Colonic mucosa (tissue), 4 donors: ENCODE measurements at places on chromosomes 11 and 22.

GRCh38 chr11:123299721-123300120 is 104.7 kb upstream of the CLMP start:
- DNase-seq = no peak

DNA sequence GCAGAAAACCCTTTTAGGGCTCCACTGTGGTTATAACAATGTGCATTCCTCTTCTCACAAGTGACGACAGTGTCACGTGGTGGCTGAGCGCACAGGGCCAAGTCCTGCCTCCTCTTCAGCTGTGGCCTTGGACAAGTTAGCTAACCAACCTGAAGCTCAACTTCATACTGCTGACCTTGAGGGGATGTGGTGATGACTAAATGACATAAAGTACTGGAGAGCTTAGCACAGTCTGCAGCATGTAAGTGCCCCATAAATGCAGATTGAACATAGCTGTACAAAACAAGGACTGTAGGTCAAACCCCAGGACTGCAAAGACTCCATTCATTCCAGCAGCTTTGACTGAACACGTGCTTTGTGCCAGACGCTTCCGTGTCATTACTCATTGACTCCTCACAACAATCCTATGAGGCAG is 20.1 kb upstream of the MRGPRX2 start:
- no peak for DNase-seq

DNA sequence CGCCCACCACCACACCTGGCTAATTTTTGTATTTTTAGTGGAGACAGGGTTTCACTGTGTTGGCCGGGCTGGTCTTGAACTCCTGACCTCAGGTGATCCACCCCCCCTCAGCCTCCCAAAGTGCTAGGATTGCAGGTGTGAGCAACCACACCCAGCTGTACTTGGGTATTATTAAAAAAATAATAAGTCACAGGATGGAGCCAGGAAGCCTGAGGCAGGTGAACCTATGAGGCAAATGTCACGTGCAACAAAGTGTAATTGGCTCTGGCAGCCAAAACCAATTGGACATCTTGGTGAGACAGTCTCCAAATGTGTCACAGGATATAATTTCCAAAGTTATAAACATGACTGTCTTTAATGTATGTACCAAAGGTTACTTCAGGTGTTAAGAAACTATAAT is 24.0 kb upstream of the MALAT1 start:
- peak; percentile 57 for DNase-seq

DNA sequence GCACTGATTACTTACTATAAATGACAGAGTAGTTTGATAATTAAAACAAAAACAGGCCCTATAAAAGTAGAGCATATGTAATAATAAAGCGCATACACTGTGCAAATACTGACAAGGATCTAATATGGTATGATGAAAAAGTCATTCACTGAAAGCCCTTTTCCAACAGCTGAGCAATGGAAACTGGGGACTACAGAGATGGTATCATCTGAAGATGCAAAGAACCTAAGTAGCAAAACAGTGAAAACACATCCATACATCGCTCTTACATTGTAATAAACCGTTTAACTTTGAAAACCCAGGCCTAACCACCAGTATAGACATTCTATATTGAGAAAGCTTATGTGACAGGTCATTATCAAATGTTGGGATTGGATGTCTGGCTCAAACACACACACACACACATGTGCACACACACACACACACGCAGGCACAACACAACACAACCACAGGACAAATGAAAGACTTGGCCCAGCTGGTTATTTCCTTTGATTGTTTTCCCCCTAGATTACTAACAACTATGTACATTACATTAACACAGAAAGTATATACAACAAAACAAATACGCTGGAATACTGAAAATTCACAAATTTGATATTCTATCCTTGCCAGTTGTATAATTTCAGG is 119.5 kb downstream of the APOL5 start:
- DNase-seq = no peak

DNA sequence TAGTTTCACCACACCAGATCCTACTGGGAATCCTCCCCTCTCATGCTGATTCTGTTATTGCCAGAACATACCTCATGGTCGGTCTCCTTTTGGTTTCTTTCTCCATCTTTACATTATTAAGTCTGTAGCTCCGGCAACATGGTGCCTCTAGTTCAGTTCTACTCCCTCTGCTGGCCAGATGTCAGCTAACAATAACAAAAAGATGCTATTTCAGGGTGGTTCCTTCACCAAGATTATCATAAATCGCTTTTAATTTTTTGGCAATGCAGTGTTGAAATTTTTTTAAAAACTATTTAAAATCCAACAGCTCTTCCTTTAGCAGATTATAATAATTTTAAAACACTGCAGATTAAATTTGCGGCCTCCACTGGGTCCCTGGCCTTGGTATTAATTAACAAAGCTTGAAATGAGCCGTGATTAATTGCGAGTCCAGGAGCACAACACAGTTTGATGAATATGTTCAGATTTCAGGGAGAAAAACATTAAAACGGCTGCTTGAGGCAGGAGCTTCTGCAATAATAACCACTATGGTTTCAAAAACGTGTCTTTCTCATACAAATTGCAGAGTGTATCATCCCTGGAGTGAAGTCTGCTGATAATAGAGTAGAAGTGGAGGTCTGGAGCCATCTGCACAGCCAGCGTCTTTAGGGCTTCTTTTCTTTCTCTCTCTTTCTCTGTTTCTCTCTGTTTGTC is 492.9 kb upstream of the KIRREL3 start:
- DNase-seq = no peak

- DNase-seq = no peak
Measured at GRCh38 chr22:24723111-24723510, 51.4 kb downstream of the PIWIL3 start.

GRCh38 chr11:64098318-64098831 is 62.6 kb downstream of the FLRT1 start:
- DNase-seq = no peak

- DNase-seq = no peak
Measured at GRCh38 chr11:8691601-8692000, 9.0 kb downstream of the RPL27A start.

- no peak for DNase-seq
Measured at GRCh38 chr11:129048911-129049310, 106.2 kb upstream of the TP53AIP1 start.

DNA sequence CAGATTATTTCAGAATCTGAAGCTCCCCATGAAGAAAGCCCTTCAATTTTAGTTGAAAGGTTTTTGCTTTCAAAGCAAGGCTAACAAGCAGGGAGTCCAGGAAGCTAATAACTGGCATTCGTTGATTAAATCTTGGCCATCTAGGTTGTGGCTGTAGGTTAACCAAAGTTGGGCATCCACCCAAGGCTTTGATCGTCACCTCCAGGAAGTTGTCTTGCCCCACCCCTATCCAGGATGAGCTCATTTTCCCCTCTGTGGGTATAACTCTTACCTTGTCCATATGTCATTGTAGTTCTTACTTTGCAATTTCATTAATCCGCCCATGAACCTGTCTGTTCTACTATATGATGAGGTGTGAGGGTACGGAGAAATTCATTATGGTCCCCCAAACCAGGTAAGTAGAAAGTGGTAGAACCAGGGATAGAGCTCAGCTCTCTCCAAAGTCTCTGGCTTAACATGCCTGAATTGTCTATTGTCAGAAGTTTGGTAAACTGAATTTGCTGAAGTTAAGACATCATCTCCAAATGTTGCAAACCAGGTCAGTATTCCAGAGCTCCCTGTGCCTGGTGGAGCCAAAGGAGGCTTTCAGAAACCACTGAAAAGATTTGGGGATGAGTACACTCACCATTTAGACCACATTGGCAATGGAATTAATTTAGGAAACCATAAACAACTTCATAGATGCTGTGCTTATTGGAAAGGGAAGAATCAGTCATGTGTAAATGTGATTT is 97.1 kb downstream of the CD44 start:
- peak; percentile 78 for DNase-seq

DNA sequence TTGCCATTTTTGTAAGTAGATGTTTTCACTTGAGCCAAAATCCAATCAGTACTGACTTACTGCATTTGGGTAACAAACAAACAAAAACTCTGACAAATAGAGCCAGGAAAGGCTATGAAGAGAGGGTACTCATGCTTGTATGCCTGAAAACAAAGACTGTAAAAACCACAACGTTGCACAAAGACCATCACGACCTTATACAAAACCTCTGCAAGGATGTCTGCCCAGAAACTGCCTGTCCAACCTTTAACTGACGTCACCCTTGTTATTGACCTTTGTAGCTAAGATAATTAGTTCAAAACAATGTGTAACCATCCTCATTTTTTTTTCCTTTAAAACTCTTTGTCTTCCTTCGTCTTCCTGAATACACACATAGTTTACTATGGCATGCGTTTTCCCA is 804 bp upstream of the CREBZF start:
- DNase-seq = no peak

- no peak for DNase-seq
Measured at GRCh38 chr11:79007771-79008402, 432.9 kb downstream of the TENM4 start.

DNA sequence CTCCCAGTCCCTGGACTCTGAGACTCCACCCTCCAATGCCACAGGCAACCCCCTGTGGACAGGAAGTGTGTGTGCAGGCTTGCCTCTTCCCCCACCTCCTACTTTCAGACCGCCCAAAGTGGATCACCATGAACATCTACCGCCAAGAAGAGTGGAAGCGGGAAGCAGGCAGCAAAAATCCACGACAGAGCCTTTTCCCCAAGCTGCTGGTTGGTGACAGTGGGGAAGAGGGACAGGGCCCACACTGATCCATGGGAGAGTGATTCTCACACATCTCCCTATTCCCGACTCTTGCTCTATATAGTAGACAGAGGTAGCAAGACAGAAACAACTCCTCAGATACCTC is 53.4 kb upstream of the SPATA19 start:
- DNase-seq = no peak

DNA sequence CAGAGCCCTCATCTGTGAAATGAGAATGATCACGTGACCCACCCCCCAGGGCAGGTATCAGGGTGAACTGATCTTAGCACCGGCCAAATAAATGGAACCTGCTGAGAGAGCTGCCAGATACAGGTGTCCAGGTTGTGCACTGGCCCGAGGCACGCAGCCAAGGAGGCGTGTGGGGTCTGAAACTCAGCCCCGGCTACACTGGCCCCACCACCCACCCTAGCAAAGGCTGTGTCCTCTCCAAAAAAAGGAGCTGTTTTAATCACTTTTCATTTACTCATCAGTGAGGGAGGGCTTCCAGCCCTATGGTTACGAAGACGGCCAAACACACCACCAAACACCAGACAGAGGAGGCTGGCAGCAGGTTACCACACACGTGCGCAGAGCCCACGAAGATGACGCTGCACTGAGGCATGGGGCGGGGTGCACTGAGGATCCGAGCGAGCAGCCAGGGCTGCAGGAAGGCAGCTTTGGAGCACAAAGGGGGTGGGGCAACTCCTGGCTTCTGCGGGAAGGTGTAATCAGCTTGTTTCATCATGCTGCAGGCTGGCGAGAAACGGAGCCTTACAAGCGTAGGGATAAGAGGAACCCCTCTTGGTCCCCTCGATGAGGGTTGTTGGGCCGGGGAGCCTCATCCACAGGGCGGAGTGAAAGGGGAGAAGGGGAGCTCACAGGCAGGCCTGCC is 19.5 kb upstream of the SLC22A12 start:
- DNase-seq = peak; percentile 54

- DNase-seq = peak; percentile 86
Measured at GRCh38 chr11:117843666-117844484, 19.3 kb upstream of the FXYD2 start.

DNA sequence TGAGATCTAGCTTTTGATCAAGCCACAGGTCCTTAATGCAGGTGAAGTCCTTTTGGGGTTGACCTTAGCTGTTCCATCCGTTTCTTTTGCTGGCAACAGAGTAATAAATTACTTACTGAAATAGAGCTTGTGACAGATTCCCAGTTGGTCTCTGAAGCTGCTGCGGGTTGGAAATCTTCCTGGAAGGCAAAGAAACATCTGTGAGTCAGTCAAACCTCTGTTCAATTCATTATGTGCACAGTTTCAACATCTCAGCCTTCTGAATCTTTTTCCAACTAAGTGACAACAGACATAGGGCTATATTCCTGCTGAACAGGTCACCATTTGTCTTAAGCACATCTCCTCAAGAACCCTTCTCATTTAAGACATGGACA is 88.9 kb upstream of the DDI1 start:
- DNase-seq = no peak

- DNase-seq = no peak
Measured at GRCh38 chr22:40328546-40329456, 17.5 kb upstream of the ADSL start.

GRCh38 chr11:62479631-62480201 is 60.9 kb downstream of the SCGB1A1 start:
- no peak for DNase-seq

DNA sequence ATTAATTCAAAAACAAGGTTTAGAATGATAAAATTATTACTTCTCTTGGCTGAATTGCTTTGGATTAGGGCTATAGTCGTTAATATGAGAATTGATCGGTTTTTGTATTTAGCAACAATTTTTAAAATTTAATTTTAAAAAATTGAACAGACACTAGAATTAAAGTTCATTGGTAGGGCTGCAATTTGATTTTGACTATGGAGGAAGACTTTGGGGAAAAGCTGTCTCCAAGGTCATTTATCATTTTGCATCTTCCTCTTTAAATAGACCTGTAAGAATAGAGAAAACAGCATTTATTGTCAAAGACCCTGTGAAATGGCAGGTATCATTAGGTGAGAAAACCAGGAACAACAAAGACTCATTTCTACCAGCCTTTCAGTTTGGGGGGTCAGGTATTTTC is at the start of gene OR4S2:
Gene OR4S2 (plus strand): TSS at position 301 of the 400 bp plus-strand sequence. CDS start 2,577 bp downstream, outside the sequence.
- no peak for DNase-seq

- no peak for DNase-seq
Measured at GRCh38 chr11:71499125-71499524, 27.9 kb upstream of the KRTAP5-7 start.

DNA sequence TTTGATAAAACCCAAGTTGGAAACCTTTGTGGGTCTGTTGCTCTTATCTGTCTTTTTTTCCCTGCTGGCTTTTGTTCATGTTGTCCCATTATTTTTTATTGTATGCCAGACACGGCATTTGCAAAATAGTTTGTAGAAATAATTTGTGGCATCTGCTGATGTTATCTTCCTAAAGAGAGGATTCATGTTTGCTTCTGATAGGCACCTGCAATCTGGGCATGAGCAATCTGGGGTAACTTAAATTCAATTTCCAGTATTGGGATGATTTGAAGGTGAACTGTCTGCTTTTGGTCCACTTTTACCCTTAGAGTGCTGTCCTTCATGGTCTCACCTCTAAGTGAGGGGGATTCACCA is 126.9 kb downstream of the CEP164 start:
- DNase-seq = no peak

DNA sequence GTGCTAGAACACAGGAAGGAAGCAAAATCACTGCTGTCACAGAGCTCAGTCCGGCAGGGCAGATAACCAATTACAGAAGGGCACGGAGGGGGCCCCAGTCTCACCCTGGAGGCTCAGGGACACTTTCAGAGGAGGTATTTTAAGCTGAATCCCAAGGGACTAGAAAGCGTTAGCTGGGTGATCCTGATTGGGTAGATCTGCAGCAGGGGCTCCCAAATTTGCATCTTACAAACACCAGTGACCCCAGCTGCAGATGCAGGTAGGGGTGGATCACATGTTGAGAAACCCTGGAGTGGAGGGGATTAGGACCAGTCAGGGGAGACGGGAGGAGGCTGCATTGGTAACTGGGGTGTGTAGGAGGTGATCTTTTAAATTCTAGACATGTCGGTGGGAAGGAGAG is 91.4 kb downstream of the CSNK2A3 start:
- no peak for DNase-seq
